Osteoblast (primary cell): ENCODE measurements at places on chromosomes 5 and 9. TPM values are rescaled to one million over a fixed set of nuclear protein-coding genes. Genes with fewer than 3 reads are reported as not detected.

The FST gene
- total RNA-seq = 176 and 215 TPM in 2 replicates

The C9orf57 gene
- not detected in 2 replicates for total RNA-seq

The PIP5KL1 gene
- 2.2 and 3.5 TPM in 2 replicates for total RNA-seq

The SH3RF2 gene
- total RNA-seq = 2.9 and 4.0 TPM in 2 replicates

The OR1L1 gene
- total RNA-seq = not detected in 2 replicates

The TAF1L gene
- not detected in 2 replicates for total RNA-seq

The KLHL9 gene
- 35.9 and 38.4 TPM in 2 replicates for total RNA-seq

The MAST4 gene
- total RNA-seq = 12.1 and 12.7 TPM in 2 replicates

The STPG3 gene
- 0.36 TPM in 1 of 2 replicates, not detected in the other for total RNA-seq

The SPINK4 gene
- not detected in 2 replicates for total RNA-seq

The OR2Y1 gene
- not detected in 2 replicates for total RNA-seq

The SLC23A1 gene
- not detected in 2 replicates for total RNA-seq

The PCA3 gene
- total RNA-seq = under 0.01 and 0.36 TPM in 2 replicates

The PCDHGA10 gene
- total RNA-seq = 23.2 and 24.8 TPM in 2 replicates

The GTF2H2 gene
- 43.0 and 47.8 TPM in 2 replicates for total RNA-seq

The IFNE gene
- 2.9 and 3.6 TPM in 2 replicates for total RNA-seq

The TICAM2 gene
- 6.9 and 9.1 TPM in 2 replicates for total RNA-seq

The SHISAL2B gene
- not detected in 2 replicates for total RNA-seq

The PPP1R26 gene
- 9.4 and 10.5 TPM in 2 replicates for total RNA-seq

The MCTP1 gene
- 5.8 and 6.8 TPM in 2 replicates for total RNA-seq

The LRRC19 gene
- total RNA-seq = under 0.01 TPM in 2 replicates

The PCDHB16 gene
- 1.1 and 3.5 TPM in 2 replicates for total RNA-seq

The CDH10 gene
- not detected in 2 replicates for total RNA-seq

The BTNL8 gene
- total RNA-seq = not detected in 2 replicates

The ENTPD2 gene
- not detected in 2 replicates for total RNA-seq

The PCDHGC5 gene
- total RNA-seq = 3.6 and 5.3 TPM in 2 replicates

The CAVIN4 gene
- total RNA-seq = 1.4 and 1.5 TPM in 2 replicates

The TLE4 gene
- 49.2 and 62.2 TPM in 2 replicates for total RNA-seq

The TSPAN17 gene
- 26.1 and 33.6 TPM in 2 replicates for total RNA-seq

The GMCL2 gene
- not detected in 2 replicates for total RNA-seq

The RANBP17 gene
- 4.0 and 5.0 TPM in 2 replicates for total RNA-seq

The G3BP1 gene
- total RNA-seq = 121 and 145 TPM in 2 replicates

The SLCO6A1 gene
- not detected in 2 replicates for total RNA-seq

The MLANA gene
- total RNA-seq = under 0.01 TPM in 1 of 2 replicates, not detected in the other

The PCDHGA8 gene
- 3.5 and 3.6 TPM in 2 replicates for total RNA-seq

The CHSY3 gene
- 12.3 and 12.4 TPM in 2 replicates for total RNA-seq

The IFNA13 gene
- total RNA-seq = not detected in 2 replicates

The CD14 gene
- total RNA-seq = 1.8 and 4.0 TPM in 2 replicates
